ENCODE measurements at places on chromosomes 13 and 19. TPM values are rescaled to one million over a fixed set of nuclear protein-coding genes. Genes with fewer than 3 reads are reported as not detected.

Gene DHDH
- 0.14 TPM for total RNA-seq

Gene CLEC4G
- total RNA-seq: not detected

Gene ZNF135
- total RNA-seq: 5.0 TPM

Gene CEACAM3
- total RNA-seq: not detected

All from smooth muscle cell of bladder (primary cell).